CD4-positive, alpha-beta T cell treated with Interleukin-17A for 1 hour (primary cell): ENCODE measurements at places on chromosomes 5 and 9.

GRCh38 chr5:140398379-140398811, 3.2 kb upstream of the ANKHD1 start:
- no peak for DNase-seq

- no peak for DNase-seq
These were observed 4.6 kb downstream of the TRUB2 start for GRCh38 chr9:128317629-128318028.

DNA sequence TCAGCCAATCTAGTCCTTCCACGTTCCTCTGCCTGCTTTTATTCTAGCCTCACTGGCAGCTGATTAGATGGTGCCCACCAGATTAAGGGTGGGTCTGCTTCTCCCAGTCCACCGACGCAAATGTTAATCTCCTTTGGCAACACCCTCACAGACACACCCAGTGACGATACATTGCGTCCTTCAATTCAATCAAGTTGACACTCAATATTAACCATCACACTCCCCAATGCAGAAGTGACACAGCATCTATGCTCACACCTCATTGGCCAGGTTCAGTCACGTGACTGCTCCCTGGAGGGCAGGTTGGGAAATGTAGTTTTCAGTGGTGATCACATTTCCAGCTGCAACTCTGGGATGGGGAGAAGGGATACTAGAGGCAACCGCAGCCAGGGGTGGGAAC, 13.0 kb downstream of the SUSD3 start:
- peak; percentile 28 for DNase-seq

GRCh38 chr5:95915999-95916686, 45.5 kb downstream of the ELL2 start:
- DNase-seq, result no peak

GRCh38 chr5:88879724-88880123, 3.3 kb downstream of the MEF2C start:
- no peak for DNase-seq

DNA sequence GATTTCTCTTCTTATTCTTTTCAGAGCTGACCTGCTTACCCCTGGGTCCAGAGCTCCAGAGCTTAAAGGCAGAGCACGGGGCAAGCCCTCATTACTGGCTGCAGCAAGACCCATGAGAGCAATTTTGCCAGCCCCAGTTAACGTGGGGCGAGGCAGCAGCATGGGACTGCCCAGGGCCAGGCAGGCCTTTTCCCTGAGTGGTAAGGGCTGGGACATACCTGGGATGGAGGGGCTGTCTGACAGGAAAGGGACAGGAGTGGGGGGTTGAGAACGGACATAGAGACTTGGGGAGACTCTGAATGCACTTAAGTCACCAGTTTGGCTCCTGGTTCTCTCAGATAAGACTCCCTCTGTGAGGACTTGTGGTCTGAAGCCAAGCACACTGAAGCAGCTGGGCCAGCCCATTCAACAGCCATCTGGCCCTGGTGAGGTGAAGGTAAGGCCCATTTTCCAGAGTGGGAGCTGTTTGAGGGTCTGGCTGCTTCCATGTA, 26.2 kb downstream of the HMGXB3 start:
- no peak for DNase-seq

- DNase-seq, result no peak
These were observed 322.7 kb downstream of the MSX2 start for GRCh38 chr5:175047048-175047447.

- no peak for DNase-seq
These were observed 16.5 kb downstream of the SPACA9 start for GRCh38 chr9:132894862-132895835.

DNA sequence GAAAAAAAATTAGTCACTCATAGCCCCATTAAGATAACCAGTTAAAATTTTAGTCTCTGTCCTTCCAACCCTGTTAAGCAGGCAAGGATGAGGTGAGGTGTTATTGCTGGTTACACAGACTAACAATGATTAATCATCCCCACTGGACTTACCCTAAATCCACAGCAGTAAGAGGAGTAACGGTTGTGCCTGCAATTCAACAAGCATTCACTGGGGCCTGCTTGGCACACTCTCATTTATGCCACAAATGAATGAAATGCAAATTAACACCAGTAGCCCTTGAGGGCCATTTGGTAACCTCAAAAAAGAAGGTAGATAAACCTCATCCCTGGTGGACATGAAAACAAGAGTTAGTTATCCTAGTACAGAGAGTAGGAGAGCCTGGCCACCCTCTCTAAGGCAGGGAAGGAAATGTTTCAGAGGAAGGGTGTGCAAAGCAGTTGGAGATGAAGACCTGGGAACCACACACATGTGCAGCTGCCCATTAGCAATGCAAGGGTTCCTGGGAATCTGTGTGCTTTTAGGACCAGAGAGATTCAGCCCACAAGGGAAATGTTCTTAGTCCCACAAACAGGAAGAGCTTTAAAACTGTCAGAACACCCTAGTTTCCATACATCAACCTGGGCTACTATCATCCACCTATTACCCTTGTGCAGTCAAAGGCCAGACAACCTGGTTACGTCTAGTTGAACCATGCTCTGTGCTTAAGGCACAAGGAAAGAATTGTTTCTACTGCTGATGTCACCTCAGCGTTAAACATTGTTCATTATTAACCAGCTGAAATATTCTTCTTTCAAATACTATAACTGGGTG, 7.7 kb downstream of the LHFPL2 start:
- DNase-seq, result no peak

DNA sequence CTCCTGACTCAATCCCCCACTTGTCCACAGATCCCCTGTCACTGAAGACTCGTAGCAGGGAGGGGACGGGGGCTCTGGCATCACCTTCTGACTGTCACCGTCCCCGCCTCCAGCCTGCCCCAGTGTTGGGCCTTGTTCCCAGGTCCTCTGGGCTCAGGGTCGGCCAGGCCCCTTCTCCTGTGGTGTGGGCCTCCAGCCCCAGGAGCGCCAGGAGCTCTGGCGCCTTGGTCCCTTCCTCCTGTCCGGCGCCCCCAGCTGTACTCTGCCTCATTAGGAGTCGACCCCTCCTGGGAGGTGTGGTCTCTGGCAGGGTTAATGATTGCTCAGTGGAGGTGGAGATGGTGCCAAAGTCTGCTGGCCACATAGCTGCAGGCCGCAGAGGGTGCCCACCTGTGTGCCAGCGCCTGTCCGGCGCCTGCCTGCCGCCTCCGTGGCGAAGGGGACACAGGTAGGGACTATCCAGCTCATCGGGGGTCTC, at the start of gene CDHR2:
Gene CDHR2 (plus strand): TSS at position 376 of the 478 bp plus-strand sequence. CDS start 16,011 bp downstream, outside the sequence.
- no peak for DNase-seq

DNA sequence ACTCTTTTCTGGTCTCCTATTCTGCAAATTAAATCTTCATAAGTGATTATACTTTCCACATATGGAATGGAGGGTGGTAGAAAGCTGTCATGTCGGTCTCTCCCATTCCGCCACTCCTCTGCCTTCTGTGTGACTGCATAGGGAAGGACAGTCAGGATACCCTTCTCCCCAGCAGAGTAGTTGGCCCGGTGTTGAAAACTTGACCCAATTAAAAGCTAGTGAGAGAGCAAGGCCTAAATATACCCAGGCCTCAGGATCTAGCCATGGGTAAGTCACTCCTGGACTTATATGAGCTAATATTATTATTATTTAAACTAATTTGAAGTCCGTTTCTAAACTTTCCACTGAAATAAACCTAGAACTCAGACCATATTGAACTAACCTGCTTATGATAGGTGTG, 194.8 kb downstream of the TSSK1B start:
- no peak for DNase-seq

- no peak for DNase-seq
These were observed 35.2 kb downstream of the YIPF5 start for GRCh38 chr5:144135113-144135762.

DNA sequence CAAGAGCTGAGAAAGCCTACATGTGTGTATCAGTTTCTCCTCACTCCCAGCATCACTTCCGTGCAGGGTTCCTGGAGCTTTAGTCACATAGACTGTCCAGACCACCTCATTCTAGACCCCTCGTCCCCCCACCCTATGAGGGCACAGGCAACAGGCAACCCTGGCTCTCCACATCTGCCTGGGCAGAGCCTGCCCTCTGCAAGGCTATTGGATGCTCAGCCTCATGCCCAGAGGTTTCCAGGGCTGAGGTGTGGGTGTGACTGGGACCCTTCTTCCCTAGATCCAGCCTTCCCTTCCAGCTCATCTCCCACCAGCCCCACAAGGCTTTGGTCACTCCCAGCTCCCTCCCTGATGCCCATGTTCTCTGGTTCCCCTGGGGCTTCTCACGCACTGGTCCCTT, 161.4 kb downstream of the PAX5 start:
- DNase-seq, result no peak

GRCh38 chr5:68252673-68253623, 37.4 kb downstream of the PIK3R1 start:
- peak; percentile 65 for DNase-seq

- no peak for DNase-seq
These were observed 106.3 kb upstream of the IRX1 start for GRCh38 chr5:3489239-3489843.

DNA sequence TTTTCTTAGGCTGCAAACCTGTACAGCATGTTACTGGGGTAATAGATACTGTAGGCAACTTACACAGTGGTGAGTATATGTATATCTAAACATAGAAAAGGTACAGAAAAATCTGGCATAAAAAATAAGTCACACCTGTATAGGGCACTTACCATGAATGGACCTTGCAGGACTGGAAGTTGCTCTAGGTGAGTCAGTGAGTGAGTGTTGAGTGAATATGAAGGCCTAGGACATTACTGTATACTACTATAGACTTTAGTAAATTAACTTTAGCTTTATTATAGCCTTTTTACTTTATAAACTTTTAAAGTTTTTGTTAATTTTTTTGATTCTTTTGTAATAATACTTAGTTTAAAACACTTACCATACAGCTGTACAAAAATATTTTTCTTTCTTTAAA, 51.3 kb downstream of the DENND4C start:
- DNase-seq, result no peak

DNA sequence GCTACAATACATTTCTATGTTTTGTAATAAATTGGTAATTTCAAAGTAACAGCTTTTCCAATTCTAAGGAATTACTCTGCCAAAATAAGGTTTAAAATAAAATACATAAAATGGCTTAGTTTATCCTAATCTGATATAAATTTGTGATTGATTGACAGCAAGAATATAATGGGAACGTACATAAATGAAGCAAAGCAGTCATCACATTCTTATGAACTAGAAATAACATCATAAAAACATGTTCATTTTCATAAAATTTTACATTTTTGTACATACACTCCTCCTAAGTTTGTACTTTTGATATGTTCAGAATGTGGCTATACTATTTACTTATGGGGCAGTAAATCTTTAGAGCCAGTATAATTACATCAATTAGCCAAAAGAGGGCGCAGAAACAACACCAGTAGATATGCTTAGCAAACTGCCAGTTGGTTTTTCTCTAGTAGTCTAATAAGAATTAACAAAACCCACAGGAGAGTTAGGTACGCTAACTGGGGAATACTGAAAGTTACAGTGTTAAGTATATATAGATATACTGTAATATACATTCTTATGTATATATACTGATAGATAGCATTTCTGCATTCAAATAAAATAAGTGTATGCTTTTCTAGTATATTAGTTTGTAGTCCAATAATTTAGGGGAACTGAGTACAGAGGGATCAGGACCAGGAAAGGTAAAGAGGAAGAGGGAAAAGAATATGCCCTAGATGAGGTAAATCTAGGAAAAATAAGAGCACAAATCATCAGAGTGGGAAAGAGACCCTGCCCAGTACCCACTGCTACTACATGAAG, 76.8 kb downstream of the ZDHHC21 start:
- peak; percentile 45 for DNase-seq

- no peak for DNase-seq
These were observed 51.1 kb upstream of the COL5A1 start for GRCh38 chr9:134590240-134591081.

GRCh38 chr9:33676746-33677505, 118.4 kb upstream of the PRSS3 start:
- DNase-seq, result peak; percentile 11

DNA sequence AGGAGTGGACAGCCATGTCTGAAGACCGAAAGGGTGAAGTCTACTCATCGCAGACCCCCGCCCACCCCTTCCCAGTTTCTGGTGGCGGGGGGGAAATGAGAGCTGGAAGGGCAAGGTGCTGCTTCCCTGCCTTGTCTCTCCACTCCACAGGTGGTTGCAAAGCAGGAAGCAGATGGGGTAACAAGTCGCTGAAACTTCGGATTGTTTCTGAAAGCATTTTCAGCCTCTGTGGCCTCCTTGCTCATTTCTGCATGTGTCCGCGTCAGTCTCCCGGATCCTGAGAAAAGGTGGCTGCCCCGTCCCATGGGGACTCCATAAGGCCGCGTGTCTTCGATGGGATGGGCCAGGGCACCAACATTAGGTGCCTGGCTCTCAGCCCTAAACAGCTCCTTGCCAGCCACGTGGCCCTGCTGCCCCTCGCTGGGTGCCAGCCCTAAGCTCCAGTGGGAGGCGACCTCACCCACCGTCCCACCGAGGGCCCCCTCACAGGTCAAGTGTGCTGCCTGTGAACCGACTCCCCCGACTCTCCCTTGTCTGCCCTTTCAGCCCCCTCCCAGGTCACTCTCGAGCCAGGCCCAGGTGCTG, 971 bp downstream of the PHYKPL start:
- DNase-seq, result no peak

DNA sequence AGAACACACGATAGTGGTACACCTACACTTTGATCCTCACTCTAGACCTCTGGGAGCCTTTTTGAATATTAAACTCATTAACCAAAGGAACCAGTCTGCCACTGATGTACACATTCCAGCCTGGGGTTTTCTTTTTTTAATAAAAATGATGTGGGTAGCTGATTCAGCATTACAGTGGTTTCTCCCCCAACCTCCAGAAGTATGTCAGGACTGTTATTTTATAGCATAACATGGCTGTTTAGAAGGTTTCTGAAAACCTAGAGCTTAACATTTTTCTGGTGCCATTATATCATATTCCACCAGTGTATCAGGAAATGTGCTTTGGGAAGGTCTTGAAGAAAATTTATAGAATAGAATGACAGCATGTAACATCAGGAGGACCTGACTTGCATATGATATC, 540.9 kb upstream of the WWC1 start:
- DNase-seq, result no peak

GRCh38 chr9:81574405-81574804, 114.9 kb downstream of the TLE1 start:
- no peak for DNase-seq

DNA sequence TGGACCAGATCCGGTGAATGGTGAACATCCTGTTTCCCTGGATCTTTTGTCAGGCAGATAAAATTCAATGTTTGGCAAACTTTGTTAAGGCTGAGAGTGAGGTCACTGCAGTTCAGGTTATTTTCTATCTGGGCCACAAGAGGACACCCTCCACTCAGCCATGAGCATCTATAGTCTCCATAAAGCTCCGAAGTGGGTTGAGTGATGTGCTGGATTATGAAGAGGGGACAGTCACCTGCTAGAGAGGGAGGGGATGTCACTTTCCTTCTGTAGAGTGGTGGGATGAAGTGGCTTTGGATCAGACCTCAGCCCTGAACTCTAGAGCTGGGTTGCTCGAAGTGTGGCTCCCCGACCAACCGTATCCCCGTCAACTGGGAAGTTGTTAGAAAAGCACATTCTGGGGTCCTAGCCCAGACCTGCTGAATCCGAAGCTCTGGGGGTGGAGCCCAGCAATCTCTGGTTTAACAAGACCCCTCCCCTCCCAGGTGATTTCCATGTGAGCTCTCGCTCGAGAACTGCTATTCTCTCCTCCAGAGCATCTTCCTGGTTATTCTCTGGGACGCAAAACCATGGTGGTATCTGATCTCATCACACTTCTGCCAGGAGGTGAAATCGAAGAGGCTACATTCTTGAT, 31.8 kb upstream of the FGF1 start:
- peak; percentile 38 for DNase-seq

- DNase-seq, result no peak
These were observed 179.7 kb upstream of the FBXL17 start for GRCh38 chr5:108561416-108562204.

- no peak for DNase-seq
These were observed 453.0 kb downstream of the EFNA5 start for GRCh38 chr5:107217721-107218130.
